ENCODE measurements at places on chromosomes 1 and 21. TPM values are rescaled to one million over a fixed set of nuclear protein-coding genes. Genes with fewer than 3 reads are reported as not detected.

The UBL4B gene
- not detected for total RNA-seq

The RASSF5 gene
- 15.5 TPM for total RNA-seq

DNA sequence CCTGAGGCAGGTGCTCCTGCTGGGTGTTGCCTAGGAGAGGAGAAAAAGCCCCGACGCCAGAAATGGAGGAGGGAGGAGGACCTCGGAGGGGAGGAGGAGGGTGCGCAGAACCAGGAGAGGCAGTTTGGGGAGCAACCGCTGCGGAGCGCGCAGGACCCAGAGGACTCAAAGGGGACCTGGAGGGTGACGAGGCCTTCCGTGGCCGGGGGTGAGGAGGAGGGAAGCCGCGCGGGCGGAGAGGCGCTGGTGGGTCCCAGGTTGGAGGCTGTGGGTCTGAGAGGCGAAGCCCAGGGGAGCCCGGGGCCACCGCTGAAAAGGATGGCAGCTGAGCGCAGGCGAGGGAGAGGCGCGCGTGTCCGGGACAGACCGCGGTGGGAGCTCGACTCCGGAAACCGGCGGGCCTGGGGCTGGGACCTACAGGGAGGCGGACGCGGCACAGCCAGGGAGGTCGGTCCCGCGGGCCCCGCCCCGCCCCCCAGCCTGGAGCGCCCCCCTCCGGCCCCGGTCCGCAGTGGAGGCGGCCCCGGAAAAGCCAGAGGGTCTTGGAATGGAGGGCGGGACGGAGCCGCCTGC is 15.1 kb downstream of the RNF223 start:
- DNase-seq: no peak

DNA sequence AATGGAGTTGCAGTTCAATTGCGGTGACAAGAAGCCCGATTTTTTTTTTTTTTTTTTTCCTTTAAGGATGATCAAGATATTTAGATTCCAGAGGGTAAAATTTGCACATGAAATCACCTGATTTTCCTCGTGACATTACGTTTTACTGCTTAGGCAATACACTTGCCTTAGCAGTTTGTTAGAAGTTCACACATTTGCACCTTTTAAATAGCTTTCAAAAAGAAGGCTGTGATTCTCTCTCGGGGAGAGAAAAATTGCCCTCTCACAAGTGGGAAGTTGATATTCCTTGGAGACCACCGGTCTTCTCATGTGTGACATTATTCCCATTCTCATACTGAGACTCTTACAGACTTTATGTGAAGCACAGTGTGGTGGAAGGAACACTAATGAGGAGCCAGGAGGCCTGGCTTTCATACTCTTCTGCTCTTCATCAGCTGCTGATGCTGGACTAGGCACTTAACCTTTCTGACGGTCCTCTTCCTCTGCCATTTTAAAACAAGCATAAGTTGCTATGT is 69.8 kb upstream of the HSPA13 start:
- DNase-seq: no peak

GRCh38 chr1:215357901-215358300 is 209.2 kb upstream of the KCTD3 start:
- DNase-seq: no peak

GRCh38 chr1:61224609-61225008 is 142.2 kb downstream of the NFIA start:
- no peak for DNase-seq

DNA sequence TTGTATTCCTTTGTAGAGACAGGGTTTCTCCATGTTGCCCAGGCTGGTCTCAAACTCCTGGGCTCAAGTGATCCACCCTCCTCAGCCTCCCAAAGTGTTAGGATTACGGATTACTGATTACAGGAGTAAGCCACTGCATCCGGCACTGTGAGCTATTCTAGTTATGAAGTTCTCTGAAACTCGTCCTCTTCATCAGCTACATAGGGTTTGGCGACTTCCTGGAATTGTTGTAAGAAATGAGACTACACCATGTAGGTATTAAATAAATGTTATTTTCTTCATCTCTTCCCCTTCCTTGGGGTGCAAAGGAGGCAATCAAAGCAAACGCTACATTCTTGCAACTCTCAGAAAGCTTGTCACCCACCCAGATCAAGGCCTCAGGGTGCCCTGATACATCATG is 131.2 kb upstream of the TIAM1 start:
- DNase-seq: no peak

All from cardiac septum (tissue), 1 donor.